Left renal cortex interstitium (tissue), 4 donors: ENCODE measurements at places on chromosomes 7 and 10. TPM values are rescaled to one million over a fixed set of nuclear protein-coding genes. Genes with fewer than 3 reads are reported as not detected.

The GSDME gene
- polyA plus RNA-seq: 17.7 TPM

The SFTPD gene
- 1.6 TPM for polyA plus RNA-seq

The HKDC1 gene
- polyA plus RNA-seq: 14.0 TPM

The TDRD1 gene
- polyA plus RNA-seq: 0.03 TPM

The METTL27 gene
- 17.9 TPM for polyA plus RNA-seq

The LDB3 gene
- 0.92 TPM for polyA plus RNA-seq

The GTF2IRD2 gene
- polyA plus RNA-seq: 31.5 TPM

The FANK1 gene
- 10.7 TPM for polyA plus RNA-seq

The SLC26A3 gene
- 0.17 TPM for polyA plus RNA-seq

The CADPS2 gene
- 39.1 TPM for polyA plus RNA-seq

The COL17A1 gene
- 0.37 TPM for polyA plus RNA-seq

The AUTS2 gene
- polyA plus RNA-seq: 144 TPM

The MEOX2 gene
- polyA plus RNA-seq: 1.9 TPM

The SPDYE6 gene
- polyA plus RNA-seq: 6.7 TPM

The CTTNBP2 gene
- polyA plus RNA-seq: 25.7 TPM
